ENCODE measurements at places on chromosomes 4 and X.

DNA sequence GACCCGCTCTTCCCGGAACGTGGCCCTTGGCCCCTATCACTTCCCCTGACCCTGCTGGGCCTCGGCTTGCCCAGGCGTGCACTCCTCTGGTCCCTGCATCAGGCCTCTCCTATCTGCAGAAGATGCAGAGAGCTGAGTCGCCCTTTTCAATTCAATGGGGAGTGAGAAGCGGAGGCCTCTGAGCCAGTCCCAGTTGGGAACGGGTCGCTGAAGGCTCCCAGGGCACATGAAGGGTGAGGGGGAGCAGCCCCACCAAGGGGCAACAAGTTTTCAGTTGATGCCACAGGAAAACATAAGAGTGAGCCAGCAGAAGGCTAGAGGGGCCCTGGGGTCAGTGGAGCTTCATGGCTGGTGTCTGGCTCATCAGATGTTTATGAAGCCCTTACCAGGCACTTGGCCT, 17.1 kb downstream of the PSAPL1 start:
- DNase-seq = no peak

DNA sequence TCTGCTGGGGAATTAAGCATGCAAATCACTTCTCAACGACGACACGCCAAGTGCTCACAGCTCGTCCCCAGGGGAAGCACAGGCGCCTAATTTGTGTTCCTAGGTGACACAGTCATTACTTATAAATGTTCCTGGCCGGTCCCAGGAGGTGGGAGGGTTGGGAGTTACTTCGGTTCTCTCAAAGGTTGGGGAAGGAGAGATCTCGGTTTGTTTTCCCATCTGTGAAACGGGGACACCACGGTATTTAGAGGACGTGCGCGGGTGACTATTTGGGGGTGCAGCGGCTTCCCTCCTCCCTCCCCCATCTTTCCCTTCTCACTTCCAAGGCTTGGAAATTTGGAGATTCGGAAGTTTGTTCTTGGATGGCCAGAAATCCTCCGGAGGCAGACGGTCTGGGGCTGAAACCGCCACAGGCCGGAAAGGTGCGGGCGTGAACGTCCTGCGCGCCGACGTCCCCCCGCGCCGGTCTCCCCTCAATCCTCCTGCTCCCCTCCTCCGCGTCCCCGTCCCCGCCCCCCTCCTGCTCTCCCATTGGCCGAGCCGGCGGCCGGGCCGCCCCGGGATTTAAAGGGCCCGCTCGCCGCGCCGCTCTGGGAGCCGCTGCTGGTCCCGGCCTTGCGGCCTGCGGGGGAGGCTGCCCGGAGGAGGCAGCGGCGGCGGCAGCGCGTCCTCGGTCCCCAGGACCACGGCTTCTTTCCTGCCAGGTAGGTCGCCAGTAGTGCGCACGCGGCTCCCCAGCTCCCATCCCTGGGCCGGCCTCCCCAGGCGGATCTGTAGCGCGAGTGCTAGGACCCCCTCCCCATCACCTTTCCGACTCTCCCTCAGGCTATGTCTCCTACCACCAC, at the start of gene PORCN:
TSS of gene PORCN (plus strand) at position 593 of the 845 bp plus-strand sequence. CDS start 829 bp downstream, outside the sequence.
- no peak for DNase-seq

- no peak for DNase-seq
Measured at GRCh38 chr4:169337510-169337909, 66.8 kb upstream of the SH3RF1 start.

- DNase-seq = no peak
Measured at GRCh38 chrX:23919148-23919547, 11.3 kb downstream of the CXorf58 start.

GRCh38 chr4:151866592-151866918, 105.7 kb upstream of the GATB start:
- DNase-seq = no peak

DNA sequence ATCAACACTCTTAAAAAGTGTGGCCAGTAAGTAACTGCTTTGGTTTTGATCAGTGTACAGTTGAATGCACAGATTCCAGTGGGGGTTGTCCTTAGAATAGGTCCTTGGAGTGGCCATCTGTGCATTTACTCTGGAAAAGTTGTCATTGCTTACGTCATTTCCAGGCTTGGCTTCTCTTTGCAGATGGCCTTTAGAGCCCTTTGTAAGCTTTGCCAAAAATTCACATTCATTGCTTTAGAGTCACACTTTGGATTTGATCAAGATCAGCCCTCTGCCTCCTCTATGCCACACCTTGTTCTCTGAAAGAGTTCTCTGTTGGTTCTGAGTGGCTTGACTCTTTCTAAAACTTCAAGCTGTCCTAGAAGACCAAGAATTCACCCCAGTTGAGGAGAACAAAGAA, 83.9 kb downstream of the MAMLD1 start:
- no peak for DNase-seq

GRCh38 chr4:53240573-53240972, 125.3 kb downstream of the SCFD2 start:
- DNase-seq = no peak

- DNase-seq = peak; percentile 16
Measured at GRCh38 chr4:153318696-153319320, 25.7 kb upstream of the MND1 start.

DNA sequence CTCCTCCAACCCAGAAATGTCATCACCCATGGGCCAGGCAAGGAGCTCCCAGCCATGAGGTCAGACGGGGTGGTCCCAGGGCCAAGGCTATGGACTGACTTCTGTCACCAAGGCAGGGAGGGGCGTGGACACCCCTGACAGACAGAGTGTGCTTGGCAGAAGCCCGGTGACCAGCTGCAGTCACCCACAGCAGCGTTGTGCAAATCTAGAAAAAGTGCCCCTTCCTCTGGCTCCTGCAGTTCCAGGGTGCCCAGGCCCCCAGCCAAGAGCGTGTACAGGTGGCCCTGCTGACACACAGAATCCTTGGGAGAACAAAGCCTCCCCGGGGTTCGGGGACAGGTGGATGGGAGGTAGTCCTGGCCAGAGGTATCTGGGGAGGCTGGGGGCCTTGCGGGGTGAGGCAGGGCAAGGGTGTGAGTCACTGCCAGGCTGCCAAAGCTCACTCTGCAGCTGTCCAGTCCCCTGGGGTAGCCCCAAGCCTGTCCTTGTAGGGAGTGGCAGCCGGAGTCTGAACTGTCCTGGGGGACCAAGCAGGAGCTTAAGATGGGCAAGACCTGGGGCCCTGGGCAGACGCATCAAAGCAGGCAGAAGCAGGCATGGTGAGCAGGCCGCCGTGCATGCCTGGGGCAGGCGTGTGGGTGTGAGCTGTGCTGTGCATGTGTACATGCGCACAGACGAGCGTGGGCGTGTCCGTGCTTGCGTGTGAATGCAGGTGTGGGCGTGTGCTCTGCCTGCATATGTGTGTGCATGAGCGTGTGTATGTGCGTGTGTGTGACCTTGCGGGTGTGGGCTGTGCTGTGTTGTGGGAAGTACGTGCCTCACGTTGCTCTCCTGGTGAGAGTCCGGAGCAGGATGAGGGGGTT, 3.3 kb downstream of the MYL5 start:
- no peak for DNase-seq

GRCh38 chr4:970046-970745, 3.2 kb downstream of the DGKQ start:
- no peak for DNase-seq

DNA sequence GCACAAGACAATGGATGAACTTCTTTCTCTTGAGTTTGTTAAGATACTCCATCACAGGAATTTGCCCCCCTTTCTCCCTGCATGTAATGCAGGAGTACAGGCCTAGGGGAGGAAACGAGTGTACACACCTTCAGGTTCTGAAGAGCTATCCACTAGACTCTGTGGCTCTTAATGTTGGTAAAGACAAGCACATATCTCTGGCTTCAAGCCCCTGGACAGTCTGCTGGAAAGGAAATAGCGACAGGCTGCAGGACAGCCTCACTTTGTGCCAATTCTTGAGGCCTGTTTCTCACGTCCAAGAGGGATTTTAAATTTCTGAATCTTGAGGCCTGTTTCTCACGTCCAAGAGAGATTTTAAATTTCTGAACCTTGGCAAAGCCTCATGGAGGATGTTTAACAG, 87.1 kb downstream of the RLIM start:
- DNase-seq = no peak

GRCh38 chr4:80197601-80198440, 518 bp downstream of the PRDM8 start:
- no peak for DNase-seq

GRCh38 chr4:157291071-157291470, 70.5 kb downstream of the GRIA2 start:
- DNase-seq = no peak

DNA sequence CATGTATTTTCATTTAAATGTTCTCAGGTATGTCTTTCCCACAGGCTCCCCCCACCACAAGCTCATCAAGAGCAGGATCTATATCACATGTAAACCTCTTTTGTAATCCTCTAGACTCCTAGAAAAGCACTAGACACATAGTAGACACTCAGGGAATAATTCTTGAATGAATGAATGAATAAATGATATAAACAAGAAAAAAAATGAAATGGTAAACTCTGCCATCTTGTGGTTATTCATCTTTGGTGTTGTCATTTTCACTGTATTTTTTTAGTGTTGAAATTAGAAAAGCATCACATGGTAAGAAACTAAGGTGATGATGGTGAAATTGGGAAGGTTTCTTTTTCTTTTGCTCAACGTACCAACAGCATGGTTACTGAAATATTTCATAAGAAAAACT, 34.2 kb upstream of the C1GALT1C1 start:
- DNase-seq = no peak

DNA sequence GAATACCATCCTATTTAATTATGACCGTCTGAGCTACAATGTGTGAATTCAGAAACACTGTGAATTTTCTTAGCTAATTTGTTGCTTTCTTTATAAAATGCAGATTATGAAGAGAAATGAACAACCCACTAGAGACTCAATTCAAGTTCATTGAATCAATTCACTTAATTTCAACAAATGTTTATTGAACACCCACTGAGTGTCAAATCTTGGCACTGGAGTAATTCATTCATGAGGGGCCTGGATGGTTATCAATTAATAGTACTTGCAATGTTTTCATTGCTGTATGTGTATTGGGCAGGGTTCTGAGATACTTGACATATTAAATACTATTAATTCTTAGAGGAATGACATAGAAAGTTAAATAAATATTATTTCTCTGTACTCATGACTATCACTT, 789.4 kb downstream of the STPG2 start:
- DNase-seq = no peak

- DNase-seq = no peak
Measured at GRCh38 chr4:159900562-159900961, 797.7 kb downstream of the RAPGEF2 start.

GRCh38 chr4:118270492-118270891, 82.3 kb downstream of the PRSS12 start:
- no peak for DNase-seq

DNA sequence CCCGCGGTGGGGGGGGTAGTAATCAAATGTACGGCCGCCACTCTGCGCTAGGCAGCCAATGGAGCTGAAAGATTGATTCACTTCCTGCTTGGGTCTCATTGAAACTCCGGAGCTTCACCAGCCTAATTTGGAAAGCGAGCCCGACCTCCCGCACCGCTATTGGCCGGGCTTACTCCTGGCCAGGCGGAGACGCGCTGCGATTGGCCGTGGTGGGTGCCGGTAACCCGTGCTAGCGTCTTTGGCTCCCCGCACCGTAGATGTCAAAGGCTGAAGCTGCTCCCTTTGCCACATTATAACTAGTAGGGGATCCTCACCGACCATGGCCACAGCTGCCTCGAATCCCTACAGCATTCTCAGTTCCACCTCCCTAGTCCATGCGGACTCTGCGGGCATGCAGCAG, at the start of gene POU3F4:
TSS of gene POU3F4 (plus strand) at position 285 of the 400 bp plus-strand sequence. CDS start at position 320, 35 bp downstream.
- no peak for DNase-seq

DNA sequence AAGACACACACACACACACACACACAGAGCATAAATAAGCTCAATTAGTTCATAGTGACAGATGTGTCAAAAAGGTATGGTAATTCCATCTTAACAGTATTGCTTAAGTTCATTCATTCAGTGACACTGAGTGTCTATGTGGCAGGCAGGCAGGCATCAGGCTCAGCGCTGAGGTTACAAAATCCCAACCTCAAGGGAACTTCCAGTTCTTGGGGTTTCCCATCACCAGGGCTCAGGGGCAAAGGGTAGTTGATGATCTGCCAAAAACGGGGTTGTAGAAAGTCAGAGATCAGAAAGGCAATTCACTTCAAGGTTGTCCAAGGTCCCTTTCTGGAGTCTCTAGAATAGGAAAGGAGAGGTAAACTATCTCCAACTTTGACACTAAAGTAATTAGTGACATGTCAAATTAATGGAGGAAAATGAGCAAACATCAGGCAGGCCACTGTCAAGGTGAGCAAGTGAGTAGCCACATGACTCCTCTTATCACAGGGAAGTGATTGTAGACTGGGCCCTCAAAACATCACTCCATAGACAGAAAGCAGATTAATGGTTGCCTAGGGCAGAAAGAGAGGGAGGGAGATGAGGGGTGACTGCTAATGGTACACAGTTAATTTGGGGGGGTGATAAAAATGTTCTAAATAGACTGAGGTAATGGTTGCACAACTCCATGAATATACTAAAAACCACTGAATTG, 41.8 kb downstream of the GPC4 start:
- DNase-seq = no peak

- DNase-seq = no peak
Measured at GRCh38 chr4:185845966-185846365, 34.0 kb upstream of the SORBS2 start.

- DNase-seq = no peak
Measured at GRCh38 chr4:10164877-10165283, 48.3 kb upstream of the WDR1 start.

DNA sequence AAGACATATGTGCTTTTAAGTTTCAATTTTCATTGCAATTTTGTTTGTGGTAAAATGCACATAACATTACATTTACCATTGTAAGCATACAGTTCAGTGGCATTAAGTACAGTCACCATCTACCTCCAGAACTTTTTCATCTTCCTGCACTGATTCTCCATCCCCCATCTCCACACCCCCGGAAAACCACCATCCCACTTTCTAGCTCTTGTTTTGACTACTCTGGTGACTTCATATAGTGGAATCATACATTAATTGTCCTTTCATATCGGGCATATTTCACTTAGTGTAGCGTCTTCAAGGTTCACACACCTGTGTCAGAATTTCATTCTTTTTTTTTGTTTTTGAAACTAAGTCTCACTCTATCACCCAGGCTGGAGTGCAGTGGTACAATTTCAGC, 143.5 kb downstream of the GPR143 start:
- DNase-seq = no peak

GRCh38 chrX:103565197-103565596, 20.1 kb upstream of the TCEAL4 start:
- DNase-seq = no peak

- no peak for DNase-seq
Measured at GRCh38 chrX:19736389-19736788, 151.0 kb downstream of the SH3KBP1 start.

GRCh38 chrX:131739823-131740222, 195.9 kb downstream of the OR13H1 start:
- DNase-seq = no peak

DNA sequence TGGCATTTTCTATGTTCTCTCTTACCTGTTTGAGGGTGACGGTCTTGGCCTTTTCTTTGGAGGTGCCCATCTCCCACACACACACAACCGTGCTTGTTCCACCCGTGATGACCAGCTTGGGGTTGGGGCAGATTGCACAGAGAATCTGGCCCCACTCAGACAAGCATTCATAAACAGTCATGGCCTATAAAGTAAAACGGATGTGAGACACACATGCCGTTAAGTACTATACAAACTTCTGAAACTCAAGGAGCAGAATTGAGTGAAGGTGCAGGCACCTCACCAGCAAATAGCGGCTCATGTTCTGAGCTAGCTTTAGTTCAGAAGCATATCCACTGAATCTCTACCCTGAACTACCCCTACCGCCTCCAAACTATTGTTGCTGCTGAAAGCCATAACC, 107.6 kb downstream of the CDS1 start:
- DNase-seq = no peak
